ENCODE measurements at places on chromosomes 5 and 9. TPM values are rescaled to one million over a fixed set of nuclear protein-coding genes. Genes with fewer than 3 reads are reported as not detected.

GRCh38 chr9:126704157-126704891 is 90.6 kb downstream of the LMX1B start:
- DNase-seq, result peak; percentile 84

- DNase-seq, result peak; percentile 80
Observed at GRCh38 chr5:157253547-157253946, 12.4 kb upstream of the CYFIP2 start.

Gene BAG1
- 25.0 TPM for total RNA-seq

- no peak for DNase-seq
Observed at GRCh38 chr5:62771341-62771740, 192.7 kb downstream of the LRRC70 start.

Measured in GM23248 (cell line).